AG04450 (cell line): ENCODE measurements at places on chromosomes 5 and 9. TPM values are rescaled to one million over a fixed set of nuclear protein-coding genes. Genes with fewer than 3 reads are reported as not detected.

The PHF24 gene
- not detected in 2 replicates for polyA plus RNA-seq

The ATOX1 gene
- polyA plus RNA-seq = 138 and 164 TPM in 2 replicates

The CCDC187 gene
- polyA plus RNA-seq = not detected in 2 replicates

- no peak for DNase-seq
Measured at GRCh38 chr5:143140492-143141203, 262.8 kb downstream of the NR3C1 start.

GRCh38 chr5:97923496-97923895, 740.4 kb upstream of the RIOK2 start:
- no peak for DNase-seq

- DNase-seq = no peak
Measured at GRCh38 chr9:89542401-89543021, 44.6 kb upstream of the SEMA4D start.

DNA sequence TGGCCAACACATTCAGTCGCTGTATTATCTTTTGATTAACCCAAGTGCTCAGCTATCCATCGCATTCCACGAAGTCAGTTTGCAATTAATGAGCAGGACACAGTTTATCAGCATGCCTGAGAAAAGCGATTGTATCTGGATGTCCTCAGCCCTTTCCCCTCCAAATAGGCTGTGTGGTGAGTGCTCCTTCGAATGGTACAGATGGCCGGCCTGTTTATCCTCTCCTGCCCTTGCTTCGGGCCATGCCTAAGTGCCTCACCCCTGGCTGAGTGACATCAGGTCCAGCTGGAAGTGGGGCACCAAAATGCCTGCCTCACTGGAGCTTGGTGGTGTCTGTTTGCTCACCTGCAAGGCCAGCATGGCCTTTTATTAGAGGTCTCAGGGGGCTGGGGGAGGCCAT, 317.3 kb downstream of the GADD45G start:
- no peak for DNase-seq
